Occipital lobe (tissue), 3 donors: ENCODE measurements at places on chromosomes 1 and 21. TPM values are rescaled to one million over a fixed set of nuclear protein-coding genes. Genes with fewer than 3 reads are reported as not detected.

CR2 gene
- total RNA-seq = not detected

C1QA gene
- 10.9 TPM for total RNA-seq

CD58 gene
- 7.3 TPM for total RNA-seq

CLDN17 gene
- not detected for total RNA-seq

CCDC30 gene
- total RNA-seq = 15.4 TPM

MX2 gene
- 0.62 TPM for total RNA-seq

KDF1 gene
- not detected for total RNA-seq

SERPINC1 gene
- 0.94 TPM for total RNA-seq

EPHB2 gene
- total RNA-seq = 34.9 TPM

RC3H1 gene
- 36.7 TPM for total RNA-seq

ADAMTS1 gene
- 7.5 TPM for total RNA-seq

DNA sequence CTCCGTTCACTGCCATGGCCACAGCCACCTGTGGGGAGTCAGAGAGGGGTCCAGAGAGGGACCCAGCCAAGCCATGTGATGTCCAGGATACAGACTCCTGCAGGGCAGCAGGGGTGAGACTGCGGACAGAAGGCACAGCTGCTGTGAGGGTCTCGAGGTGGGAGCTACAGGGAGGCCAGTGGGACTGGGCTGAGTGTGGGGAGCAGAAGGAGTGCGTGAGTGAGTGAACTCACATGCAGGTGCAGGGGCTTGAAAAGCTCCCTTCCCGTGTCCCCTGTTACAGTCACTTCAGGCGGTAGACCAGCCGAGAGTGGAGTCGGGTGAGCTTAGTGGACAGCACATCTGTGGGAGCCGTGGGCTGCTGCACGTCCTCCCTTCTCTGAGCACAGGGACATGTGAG is 42.4 kb downstream of the S100B start:
- no peak for DNase-seq

DNA sequence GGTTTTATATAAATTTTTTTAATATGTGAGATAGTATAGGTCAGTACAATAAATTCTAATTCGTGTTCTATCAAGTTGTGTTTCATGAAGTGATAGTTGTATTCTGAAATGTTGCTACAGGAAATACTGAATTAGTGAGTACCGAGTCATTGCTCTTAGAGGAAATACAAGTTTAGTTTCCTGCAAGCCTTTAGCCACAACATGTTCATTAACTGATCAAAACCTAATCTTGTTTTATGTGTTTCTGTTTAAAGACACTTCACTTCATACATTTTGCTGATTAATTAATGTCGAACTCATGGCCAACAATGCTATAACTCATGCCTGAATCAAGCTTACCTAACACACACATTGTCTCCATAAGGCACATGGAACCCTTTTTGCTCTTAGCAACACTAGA is 43.6 kb downstream of the LRRC7 start:
- no peak for DNase-seq

GRCh38 chr1:214633686-214634085 is 30.7 kb downstream of the CENPF start:
- no peak for DNase-seq

DNA sequence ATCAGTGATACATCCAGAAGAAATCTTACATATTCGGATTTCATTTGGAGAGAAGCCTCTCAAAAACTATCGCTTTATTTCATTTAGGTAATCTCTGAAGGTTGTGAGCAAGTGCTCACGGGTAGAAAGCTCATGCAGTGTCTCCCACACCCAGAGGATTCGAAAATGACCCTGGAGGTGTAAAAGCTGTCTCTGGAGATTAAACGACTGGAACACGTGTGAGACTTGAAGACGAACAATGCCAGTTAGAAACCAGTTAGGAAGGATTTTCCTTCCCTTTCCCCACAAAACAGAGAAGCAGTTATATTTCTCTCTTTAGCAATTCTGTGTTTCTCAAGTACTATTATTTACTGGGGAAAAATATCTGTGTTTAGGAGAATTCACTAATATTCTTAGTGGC is 92.5 kb upstream of the CD55 start:
- DNase-seq = no peak

- no peak for DNase-seq
These were observed 27.3 kb downstream of the GPR157 start for GRCh38 chr1:9101510-9102146.

GRCh38 chr1:30476476-30476875 is 246.9 kb downstream of the MATN1 start:
- DNase-seq = no peak

DNA sequence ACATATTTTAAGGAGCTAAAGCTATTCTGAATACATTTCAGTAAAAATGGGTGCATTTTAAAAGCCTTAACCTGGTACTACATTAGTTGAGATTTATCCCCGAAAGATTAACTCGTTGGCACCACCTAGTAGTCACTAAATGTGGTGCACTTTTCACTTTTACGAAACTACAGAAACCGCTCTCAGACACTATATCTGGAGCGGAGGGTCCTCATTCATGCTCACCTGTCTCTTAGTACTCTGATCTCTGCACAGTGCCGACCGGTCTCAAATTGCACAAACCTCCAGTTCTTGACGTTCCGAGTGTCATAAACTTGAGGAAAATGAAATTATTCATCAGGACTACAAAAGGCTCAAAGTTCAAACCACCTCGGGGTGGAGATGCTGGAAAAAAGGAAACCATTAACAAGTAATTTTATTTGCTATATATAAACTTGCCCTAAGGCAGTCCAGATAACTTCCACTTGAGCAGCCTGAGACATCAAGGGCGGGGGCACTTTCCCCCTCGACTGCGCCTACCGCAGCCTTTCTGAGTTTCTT is 722 bp downstream of the LZIC start:
- no peak for DNase-seq

GRCh38 chr1:169271098-169271497 is 96.5 kb downstream of the NME7 start:
- DNase-seq = no peak

- no peak for DNase-seq
These were observed 136.9 kb downstream of the DUSP10 start for GRCh38 chr1:221604948-221605347.

DNA sequence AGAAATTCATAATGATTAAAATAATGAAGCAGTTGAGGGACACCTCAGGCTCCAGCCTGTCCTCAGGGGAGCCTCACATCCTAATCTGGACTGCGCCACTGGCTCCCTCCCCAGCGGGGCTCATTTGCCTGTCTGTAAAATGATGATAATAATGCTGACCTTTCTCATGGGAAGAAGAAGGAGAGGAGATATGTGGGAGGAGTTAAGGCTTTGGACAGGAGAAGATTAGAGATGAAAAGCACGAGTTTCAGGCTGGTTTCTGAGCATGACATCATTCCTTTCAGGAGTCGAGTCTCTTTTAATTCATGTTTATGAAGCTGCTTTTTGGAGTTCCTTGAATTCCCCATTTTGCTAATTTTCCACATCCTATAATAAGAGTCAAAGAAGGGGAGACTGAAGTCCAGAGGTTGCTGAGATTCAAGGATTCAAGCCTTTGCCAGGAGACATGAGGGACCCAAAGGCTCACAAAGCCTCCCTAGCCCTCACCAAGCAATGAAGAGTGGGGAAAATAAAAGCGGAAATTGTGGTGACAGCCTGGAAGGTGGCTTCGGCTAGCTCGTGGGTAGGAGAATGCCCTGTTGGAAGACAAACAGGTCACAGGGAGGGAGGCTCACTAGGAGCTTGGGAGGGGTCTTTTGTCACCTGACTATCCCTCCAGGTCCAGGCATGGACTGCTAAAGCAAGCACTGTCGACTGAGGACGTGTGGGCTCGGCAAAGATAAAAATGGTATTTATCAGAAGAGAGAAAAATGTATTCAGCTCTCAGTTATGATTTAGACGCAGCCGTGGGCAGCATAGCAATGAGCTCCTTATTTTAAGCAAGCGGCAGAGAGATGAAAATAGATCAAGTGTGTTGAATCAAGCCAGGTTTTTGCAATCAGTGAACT is 27.5 kb upstream of the STMN1 start:
- DNase-seq = peak; percentile 41

GRCh38 chr1:203175237-203175826 is at the start of gene MYBPH:
TSS of gene MYBPH (minus strand) at chr1:203175826. CDS start at chr1:203175755, 71 bp downstream.
- DNase-seq = no peak

- DNase-seq = no peak
These were observed 44.5 kb downstream of the ELAPOR1 start for GRCh38 chr1:109158433-109158832.

GRCh38 chr1:168687816-168688215 is 41.2 kb downstream of the DPT start:
- DNase-seq = no peak

- no peak for DNase-seq
These were observed 17.6 kb upstream of the MCL1 start for GRCh38 chr1:150596976-150597375.

- DNase-seq = peak; percentile 68
These were observed 28.3 kb upstream of the A3GALT2 start for GRCh38 chr1:33349081-33349759.

- DNase-seq = no peak
These were observed 158.0 kb downstream of the GPATCH2 start for GRCh38 chr1:217472915-217473314.

GRCh38 chr1:203492748-203493130 is 1.2 kb upstream of the OPTC start:
- DNase-seq = no peak

DNA sequence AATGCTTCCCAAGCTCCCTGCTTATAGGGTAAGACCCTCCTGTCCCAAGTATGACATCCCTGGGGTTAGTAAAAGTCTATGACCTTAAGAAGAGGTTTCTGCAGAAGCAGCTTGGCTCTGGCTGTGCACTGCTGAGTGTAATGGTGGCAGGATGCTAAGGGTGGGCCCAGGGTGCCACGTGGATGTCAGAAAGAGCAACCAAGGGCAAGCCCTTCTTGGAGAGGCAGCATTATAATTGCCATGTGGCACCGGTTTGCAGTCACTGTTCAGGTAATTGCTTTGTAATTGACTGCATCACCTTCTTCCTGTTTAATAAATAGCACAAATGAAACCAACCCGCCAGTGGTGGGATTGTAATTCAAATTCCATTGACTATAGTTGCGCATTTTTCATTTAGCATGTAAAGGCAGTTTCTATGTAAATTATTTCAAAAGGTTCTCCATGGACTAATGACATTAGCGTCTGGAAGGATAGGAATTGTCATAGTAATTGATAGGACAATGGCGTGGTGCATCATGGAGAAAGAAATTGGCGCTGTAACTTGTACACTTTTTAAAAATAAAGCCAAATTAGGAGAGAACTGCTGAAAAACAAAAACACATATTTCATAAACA is 490.6 kb upstream of the VAMP3 start:
- DNase-seq = no peak

GRCh38 chr1:46538147-46538546 is 13.3 kb downstream of the KNCN start:
- no peak for DNase-seq

- DNase-seq = peak; percentile 36
These were observed 84.5 kb downstream of the BEND5 start for GRCh38 chr1:48692235-48692634.

DNA sequence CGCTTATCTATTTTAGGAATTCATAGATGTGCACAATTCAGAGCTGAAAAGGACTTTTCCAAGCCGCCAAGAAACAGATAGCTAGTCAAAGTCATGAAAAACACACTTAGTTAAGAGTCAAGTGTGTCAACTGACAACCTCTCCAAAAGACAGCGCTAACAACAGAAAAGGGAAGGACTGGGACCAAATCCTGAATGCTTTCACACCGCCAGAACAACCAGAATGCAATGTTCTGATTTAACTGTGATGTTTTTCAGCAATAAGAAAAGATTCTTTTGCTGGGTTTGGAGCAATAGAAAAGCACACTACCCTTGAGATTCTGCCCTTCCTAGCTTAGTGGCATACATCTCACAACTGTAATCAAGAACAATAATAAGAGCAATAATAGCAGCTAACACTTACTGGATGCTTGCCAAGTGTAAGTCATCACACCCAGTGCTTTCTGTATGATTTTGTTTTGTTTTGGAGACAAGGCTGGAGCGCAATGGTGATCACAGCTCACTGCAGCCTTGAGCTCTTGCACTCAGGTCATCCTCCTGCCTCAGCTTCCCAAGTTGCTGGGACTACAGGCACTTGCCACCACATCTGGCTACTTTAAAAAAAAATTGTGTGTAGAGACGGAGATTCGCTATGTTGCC is 33.9 kb upstream of the SDC3 start:
- DNase-seq = no peak

DNA sequence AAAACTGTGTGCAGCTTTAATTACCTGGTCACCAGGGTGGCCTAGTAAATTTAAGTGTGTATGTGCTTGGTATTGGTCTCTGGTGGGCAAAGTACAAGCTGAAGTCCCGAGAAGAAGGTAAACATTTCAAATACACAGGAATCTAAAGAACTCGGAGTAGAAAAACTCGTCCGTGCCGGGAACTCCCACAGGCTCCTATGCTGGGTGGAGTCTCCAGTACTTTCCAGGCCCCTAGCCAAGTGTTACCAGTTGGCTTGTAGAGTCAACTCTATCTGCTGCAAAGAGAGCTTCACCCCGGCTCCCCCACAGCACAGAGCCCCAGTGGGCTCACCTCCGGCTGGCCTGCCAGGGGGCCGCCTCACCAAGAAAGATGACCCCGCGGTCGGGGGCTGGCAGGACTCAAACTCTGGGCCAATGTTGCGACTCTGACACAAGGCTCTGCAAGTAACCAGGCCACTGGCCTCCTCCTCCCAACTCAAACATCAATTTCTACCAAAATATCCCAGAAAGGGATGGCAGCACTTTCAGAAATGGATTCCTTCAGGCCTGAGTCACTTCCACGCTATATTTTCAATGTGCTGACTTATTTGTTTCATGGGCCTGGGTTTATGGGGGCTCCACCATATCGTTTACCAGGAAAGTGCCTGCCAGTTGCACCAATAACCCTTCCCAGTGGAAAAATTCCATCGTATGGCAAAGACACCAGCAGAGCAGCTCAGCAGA is 73.9 kb downstream of the SLC66A1 start:
- no peak for DNase-seq
